ENCODE measurements at places on chromosomes 16 and 17. TPM values are rescaled to one million over a fixed set of nuclear protein-coding genes. Genes with fewer than 3 reads are reported as not detected.

The PTGES3L gene
- not detected for total RNA-seq

The ITGA2B gene
- 0.65 TPM for total RNA-seq

The CCL17 gene
- total RNA-seq: not detected

The FMNL1 gene
- total RNA-seq: 36.1 TPM

The MEOX1 gene
- 11.5 TPM for total RNA-seq

The CETP gene
- total RNA-seq: 2.4 TPM

The CD300H gene
- total RNA-seq: not detected

The CORO7 gene
- total RNA-seq: 40.9 TPM

The TPSB2 gene
- 32.8 TPM for total RNA-seq

The SPIRE2 gene
- total RNA-seq: 1.1 TPM

The UNC13D gene
- total RNA-seq: 8.6 TPM

The ATP2A1 gene
- not detected for total RNA-seq
